Neural crest cell (in vitro differentiated cells): ENCODE measurements at places on chromosomes 6 and 20.

DNA sequence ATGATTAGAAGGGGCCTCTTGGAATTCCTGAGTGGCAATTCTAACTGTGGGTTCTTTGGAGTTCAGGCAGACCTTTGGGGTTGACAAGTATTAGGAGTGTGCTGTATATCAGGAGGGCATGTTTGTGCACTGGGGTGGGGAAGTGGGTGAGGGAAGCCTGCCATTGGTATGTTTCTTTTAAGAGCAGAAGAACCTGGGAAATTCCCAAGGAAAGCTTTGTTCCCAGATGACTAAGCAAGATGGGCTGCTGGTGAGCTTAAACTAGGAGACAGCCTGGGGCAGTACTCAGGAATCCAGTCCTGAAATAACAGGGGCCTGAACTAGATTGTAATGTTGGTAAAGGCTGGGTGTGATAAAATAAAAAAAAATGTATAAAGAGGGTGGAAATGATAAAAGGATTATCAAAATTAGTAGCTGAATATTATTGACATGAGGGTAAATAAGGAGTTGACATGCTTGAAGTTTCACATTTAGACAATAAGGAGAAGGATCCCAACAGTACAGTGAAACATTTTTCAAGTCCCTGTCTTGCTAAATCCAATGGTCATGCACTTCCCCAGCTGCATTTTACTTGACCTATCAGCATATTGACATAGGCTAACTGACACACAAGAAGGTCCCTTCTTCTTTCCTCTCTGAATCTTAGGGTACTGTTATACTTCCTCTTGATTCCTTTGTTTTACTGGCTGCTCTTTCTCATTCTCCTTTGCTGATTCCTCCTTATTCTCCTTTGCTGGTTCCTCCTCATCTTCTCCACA lies 18.4 kb upstream of the IFNGR1 start:
- no peak for DNase-seq

GRCh38 chr6:170313716-170314295 lies 7.2 kb downstream of the FAM120B start:
- no peak for DNase-seq

- DNase-seq, result no peak
Observed at GRCh38 chr20:39412091-39412490, 449.9 kb downstream of the DHX35 start.

GRCh38 chr6:111668410-111668809 lies 62.7 kb upstream of the TRAF3IP2 start:
- no peak for DNase-seq

DNA sequence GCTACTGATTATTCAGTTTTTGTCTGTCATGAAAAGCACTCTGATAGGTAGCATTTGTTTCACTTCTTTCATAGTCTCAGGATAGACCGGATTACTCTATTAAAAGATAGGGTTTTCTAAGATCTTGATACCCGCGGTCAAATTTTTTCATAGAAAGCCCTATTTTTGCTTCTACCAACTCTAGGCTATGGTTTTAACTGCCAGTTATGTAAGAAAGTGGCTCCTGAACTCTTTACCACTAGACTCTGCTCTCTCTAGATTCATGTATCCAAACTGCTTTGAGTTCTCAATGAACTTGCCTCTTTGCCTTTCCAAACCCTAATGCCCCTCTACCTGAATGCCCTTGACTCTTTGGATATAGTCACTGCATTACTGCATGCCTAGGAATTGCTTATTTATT lies 70.3 kb downstream of the HIVEP1 start:
- DNase-seq, result no peak

- no peak for DNase-seq
Observed at GRCh38 chr6:67458265-67458664, 1176.8 kb upstream of the ADGRB3 start.

- no peak for DNase-seq
Observed at GRCh38 chr20:2210646-2211552, 84.9 kb upstream of the TGM3 start.

GRCh38 chr6:166375013-166375412 lies 7.7 kb downstream of the MPC1 start:
- no peak for DNase-seq

- no peak for DNase-seq
Observed at GRCh38 chr20:43387737-43388136, 70.0 kb upstream of the SRSF6 start.

GRCh38 chr6:160685762-160686450 lies 16.1 kb upstream of the PLG start:
- DNase-seq, result no peak

DNA sequence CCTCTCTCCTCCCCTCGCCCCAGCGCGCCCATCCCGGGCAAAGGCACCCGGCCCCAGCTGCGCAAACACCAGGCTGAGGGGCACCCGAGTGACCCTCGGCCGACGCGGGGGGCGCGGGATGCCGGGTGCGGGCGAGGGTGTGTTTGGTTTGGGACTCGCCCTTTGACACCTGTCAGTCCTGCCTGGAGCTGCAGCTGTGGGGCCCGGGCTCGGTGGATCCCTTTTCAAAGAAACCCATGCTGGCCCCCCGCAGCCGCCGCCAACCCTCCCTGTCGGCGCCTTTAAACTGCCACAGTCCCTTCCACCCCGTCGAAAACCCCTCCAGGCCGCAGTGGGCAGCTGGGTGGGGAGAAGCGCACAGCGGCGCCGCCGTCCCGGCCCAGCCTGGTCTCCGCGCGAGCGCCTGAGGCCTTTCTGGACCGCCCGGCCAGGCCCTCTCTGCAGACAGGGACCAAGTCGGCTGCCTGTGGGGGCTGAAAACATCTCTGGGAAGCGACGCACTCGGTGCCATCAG lies 5.5 kb downstream of the FOXQ1 start:
- no peak for DNase-seq

GRCh38 chr6:128168244-128168643 lies 267.4 kb upstream of the THEMIS start:
- no peak for DNase-seq
